Stimulated activated CD4-positive, alpha-beta T cell treated with anti-CD3 and anti-CD28 coated beads, Interleukin-1b, Interleukin-23, amount 100 ng/mL, for 1 hour (primary cell): ENCODE measurements at places on chromosomes 12 and 14.

DNA sequence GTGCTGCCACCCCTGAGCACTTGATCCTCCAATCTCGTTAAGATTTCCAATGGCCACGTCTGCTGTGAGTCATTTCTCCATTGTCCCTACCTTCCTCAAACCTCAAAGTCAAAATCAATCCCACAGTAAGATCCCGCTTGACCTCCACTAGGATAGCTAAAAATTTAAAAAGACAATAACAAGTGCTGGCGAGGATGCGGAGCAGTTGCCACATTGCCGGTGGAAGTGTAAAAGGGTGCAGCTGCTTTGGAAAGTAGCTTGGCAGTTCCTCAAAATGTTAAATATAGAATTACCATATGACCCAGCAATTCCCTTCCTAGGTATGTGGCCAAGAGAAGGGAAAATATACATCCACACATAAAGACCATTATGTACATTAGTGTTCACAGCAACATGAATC lies 9.5 kb upstream of the BCL7A start:
- no peak for DNase-seq

DNA sequence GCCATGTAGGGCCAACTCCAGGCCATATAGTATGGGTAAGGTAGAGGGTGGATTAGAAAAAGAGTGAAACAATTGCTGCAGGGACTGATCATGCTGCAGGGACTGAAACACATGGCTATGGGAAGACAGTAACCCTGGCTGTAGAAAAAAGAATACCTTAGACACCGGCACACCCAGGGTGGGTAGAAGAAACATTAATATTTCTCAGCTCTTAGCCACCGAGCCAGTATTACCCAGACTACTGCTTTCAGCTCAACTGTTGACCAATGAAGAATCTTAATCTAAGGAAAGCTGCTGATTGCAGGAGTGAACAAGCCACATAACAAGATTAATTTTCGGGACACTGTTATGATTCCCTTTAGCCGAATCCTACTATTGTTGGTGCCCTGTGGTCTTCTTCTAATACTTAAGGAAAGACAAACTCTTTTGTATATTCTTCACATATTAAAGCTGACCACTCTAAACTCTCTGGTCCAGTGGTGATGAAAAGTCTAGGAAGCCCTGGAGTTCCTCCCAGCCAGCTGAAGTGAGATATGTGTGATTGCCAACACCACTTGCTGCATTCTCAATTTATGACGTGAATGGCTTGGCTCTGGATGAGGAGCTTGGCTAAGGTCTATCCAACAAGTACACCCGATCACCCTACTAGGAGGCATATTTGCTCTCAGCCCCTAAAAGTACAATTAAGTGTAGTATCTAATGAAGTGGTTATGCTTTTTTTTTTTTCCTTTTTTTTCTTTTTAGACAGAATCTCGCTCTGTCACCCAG lies 69.2 kb downstream of the NOVA1 start:
- no peak for DNase-seq

GRCh38 chr12:27143256-27144069 lies 61.1 kb upstream of the C12orf71 start:
- DNase-seq: no peak

GRCh38 chr12:123076604-123077297 lies 74.1 kb downstream of the PITPNM2 start:
- peak; percentile 11 for DNase-seq

DNA sequence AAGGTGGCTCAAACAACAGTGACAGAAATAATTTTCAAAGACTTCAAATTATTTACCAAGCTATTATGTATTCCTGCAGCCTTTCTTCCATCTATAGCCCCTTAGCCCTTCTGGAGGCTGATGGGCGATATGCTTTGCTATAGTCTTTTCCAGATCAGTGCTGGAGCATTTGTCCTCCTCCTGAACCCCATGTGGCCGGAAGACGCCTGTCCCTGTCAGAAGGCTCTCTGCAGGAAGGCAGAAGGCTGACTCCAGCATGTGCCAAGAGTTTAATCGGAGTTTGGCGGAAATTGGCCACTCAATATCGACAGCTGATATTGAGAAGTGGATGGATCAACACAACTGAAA lies 49.3 kb upstream of the MAX start:
- no peak for DNase-seq

GRCh38 chr14:30681752-30682355 lies 59.7 kb downstream of the SCFD1 start:
- no peak for DNase-seq

GRCh38 chr14:21267431-21267845 lies 1.8 kb downstream of the HNRNPC start:
- no peak for DNase-seq

DNA sequence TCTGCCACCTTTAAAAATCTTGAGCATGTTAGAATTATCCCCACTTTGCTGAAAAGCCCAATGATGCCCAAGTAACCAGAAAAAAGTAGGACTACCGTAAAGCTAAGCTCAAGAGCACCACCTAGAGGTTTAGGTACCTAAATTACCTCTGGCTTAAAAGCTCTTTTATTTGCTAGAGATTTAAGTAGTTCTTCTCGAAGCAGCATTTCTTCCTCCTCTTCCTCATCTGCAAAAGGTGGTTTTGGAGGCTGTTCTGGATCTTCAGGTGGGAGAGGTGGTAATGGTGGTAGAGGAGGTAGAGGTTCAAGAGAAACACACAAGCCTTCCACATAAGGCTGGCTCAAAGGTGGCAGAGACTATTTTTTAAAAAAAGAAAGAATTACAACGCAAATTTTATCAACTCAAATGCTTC lies 26.9 kb downstream of the ZFC3H1 start:
- DNase-seq: no peak

GRCh38 chr14:99773521-99774497 lies 19.4 kb upstream of the EML1 start:
- DNase-seq: no peak
